ENCODE measurements at places on chromosomes 2 and 18.
A peak's percentile ranks its signal among the peaks of the same experiment; 100 is the strongest.

GRCh38 chr2:203122317-203122986 is 107.8 kb downstream of the NBEAL1 start:
- peak; percentile 73 for DNase-seq

DNA sequence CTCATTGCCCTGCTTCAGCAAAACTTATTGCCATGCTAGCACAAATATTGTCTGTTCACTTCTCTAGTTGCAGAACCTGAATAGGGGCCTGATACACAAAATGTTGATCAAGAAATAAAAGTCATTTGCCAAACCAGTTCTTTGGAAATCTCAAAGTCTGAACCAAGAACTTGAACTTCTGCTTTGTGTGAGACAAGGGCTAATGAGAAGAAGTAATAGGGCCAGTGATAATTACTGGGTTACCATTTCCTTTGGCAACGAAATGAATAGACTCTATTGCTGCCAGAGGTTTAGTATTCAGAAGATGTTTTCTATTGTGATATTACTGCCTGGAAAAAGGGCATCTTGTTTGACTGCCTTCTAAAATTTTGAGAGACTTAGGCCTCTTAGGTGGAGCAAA is 35.0 kb downstream of the TMEFF2 start:
- DNase-seq: no peak

DNA sequence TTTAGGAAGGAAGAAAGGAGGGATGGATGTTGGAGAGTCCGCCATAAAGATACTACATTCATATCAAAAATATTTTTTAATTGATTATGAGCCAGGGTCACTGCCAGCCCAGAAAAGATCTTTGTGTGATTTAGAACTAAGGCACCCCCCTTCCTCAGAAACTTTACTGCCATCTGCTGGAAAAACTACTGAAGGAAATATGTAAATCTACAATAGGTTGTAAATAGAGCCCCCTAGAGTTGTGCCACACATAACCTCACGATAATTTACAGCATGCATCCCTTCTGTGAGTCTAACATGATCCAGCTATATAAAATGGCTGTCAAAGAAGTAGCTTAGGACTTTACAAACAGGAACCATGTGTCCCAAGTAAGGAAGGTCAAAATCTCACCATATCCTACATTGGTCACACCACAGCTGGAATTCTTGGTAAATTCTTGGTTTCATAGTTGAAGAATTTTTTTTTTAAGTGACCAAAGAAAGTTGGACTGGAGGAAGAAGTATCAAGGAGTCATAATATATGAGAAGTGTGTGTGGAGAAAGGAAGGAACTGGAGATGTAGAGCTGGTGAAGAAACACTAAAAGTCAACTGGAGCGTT is 152.5 kb downstream of the CYP26B1 start:
- peak; percentile 8 for DNase-seq

DNA sequence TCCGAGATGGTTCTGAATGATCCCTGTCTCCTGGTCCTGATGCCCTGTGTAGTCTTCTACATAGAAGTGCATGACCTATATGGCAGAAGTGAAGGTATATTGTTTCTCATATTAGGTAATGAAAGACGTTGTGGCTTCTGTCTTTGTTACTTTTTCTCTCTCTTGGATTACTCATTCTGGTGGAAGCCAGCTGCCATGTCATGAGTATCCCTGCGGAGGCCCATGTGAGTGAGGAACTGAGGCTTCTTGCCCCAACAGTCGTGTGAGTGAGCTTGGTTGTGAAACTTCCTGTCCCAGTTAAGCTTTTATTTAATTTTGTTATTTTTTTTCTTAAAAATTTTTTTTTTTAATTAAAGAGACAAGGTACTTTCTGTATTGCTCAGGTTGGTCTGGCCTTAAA is 134.7 kb downstream of the UBR3 start:
- DNase-seq: peak; percentile 15

GRCh38 chr18:28004606-28005005 is 172.3 kb downstream of the CDH2 start:
- no peak for DNase-seq

DNA sequence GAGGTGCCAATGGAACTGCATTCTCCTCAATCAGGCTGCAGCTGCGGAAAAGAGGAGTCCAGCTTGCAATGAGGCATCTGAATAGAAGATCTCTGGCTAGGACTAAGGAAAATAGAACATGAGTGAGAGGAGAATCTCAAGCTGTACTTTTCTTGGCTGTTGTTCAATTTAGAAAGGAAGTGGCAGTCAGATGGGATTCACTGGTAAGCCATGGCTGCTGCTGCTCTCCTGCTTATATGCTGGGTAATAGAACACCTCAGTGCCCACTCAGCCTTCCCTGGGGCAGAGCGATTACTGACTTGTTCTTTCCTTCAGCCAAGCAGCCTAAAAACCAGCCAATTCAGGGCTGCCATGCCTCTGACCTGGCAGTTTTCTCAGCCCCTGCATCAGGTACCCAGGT is 17.6 kb upstream of the CHST9 start:
- peak; percentile 56 for DNase-seq

GRCh38 chr2:148817210-148817708 is 57.8 kb upstream of the KIF5C start:
- DNase-seq: no peak

DNA sequence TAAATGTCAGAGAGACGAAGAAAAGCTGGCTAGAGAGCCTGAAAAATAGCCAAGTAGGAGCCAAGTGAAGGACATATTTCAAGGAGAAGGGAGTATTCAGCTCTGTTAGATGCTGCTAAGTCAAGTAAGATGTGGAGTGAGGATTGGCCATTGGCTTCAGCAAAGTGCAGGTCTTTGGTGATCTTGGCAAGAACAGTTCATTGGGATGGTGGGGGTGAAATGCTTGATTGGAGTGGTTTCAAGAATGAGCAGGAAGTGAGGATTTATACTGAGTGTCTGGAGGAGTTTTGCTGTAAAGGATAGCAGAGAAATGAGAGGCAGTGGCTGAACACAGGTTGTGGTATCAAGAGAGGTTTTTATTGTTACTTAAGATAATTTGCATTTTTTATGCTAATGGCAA is 139.7 kb downstream of the PRPF40A start:
- DNase-seq: no peak

DNA sequence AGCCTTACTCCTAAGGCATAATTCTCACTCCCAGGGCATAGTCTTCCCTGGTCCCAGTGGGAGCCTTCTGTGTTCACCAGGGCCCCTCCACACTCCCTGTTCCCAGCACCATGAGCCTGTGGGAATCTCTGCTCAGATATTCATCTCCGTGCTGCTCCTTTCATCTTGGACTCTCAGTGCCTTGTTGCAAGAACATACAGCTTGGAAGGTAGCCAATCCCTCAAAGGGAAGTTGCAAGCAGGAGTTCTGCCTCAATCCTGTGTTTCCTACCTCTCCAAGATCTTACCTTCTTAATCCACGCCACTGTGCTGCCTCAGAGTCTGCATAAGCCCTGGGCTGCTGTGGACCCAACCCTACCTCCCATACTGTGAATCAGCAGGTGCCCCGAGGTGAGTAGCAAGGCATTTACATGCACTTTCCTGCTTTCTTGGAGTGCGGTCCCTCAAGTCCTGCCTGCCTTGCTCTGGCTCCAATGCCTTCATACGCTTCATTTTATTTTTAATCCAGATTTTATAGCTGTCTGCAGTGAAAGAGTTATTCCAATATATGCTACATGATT is 413.8 kb upstream of the RAB6C start:
- no peak for DNase-seq

GRCh38 chr2:124983595-124983994 is 958.5 kb downstream of the CNTNAP5 start:
- DNase-seq: peak; percentile 77
